Dermis blood vessel endothelial cell (primary cell): ENCODE measurements at places on chromosomes 3 and 15.

- no peak for DNase-seq
Observed at GRCh38 chr3:22671848-22672247, 531.3 kb upstream of the UBE2E2 start.

DNA sequence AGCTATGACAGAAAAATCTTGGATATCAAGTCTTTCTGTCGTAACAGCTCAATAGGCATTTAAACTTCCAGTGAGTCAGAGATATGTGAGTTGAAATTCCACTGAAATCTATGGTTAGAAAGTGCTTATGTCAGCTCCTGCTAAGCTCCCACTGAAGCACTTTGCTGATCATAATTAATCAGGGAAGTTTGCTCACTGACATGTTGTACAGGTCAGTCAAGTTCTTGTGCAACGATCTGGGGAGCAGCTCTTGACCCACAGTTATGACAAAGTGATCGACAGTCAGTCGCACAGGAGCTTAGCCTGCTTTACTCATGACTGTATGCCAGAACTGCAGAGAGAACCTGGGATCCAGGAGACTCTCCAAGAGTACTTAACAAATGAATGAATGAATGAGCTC, 453.5 kb downstream of the SOX2 start:
- no peak for DNase-seq

DNA sequence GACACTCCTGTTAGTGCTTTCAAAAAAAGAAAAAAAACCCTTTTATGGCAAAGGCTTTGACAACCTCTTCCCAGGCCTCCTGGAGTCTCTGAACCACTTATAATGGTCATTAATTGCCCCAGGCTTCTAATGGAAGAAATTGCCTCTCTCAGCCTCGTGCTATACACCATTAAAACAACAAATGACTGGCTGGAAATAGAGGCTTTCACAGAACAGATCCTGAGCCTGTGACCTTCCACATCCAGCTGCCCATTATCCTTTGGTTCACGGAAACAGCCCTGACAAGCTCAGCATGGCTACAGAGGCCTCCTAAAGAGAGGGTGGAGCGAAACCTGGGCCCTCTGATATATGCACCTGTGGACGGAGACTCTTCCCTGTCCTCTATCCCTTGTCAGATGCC, 26.8 kb upstream of the MKRN3 start:
- no peak for DNase-seq

DNA sequence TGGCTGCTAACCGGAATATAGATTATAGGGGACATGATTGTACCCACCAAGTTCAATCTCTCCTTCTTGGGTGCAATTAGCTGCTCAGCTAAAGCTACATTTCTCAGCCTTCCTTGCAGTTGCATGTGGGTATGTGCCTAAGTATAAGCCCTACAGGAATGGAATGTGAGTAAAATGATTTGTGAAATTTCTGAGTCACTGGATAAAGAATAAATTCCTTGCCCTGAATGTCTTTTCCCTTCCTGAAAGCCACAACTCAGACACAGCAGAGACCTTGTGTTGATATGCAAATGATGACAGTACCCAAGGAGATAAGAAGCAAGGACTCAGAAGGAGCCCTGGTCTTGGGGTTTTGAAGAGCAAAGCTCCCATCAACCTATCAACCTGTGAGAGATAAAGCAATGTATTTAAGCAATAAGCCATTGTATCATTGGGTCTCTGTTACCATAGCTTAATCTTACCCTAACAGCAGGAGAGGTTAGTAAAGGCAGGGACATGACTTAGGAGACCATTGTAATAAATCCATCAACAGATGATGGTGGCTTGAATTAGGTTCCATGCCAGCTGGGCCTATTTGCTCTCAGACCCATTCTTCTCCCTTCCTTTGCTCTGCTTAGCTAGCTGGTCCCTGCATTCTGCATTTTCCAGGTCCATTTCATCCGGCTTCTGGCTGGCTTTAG, 25.6 kb upstream of the ZNF280D start:
- DNase-seq: no peak

- DNase-seq: no peak
Observed at GRCh38 chr3:113156816-113157333, 54.5 kb upstream of the BOC start.

DNA sequence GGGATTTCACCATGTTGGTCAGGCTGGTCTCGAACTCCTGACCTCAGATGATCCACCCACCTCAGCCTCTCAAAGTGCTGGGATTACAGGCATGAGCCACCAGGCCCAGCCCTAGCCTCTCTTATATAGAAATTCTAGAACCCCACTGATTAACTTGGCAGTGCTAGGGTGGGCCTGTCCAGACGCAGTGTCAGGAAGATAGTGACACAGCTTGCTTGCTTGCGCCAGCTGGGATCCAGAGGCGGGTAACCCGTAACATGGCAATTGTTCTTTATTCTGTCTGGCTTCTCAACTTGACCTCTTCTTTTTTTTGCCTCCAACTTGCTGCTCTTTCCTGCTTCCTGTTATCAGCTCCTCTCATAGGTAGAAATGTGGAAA, 16.2 kb downstream of the CEP19 start:
- DNase-seq: no peak

DNA sequence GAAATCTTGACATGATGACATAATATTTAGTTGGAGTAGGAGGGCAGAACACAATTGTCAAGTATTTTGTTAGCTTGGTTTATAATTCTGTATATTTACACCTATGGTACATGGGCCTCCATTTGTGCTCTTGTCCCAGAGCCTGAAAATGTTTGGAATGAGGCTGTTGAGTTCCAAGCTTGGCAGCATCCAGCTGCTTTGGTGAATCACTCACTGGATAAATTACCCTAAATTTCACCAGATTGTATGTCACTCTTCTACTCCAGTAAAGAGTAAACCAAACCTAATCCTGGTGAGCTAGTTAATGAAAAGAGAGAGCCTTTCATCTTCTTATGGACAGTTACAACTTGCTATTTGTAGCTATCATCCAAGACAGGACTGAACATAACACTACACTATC, 928.7 kb downstream of the DIPK2A start:
- DNase-seq: no peak

- DNase-seq: no peak
Observed at GRCh38 chr15:90306560-90306959, 41.1 kb downstream of the NGRN start.

DNA sequence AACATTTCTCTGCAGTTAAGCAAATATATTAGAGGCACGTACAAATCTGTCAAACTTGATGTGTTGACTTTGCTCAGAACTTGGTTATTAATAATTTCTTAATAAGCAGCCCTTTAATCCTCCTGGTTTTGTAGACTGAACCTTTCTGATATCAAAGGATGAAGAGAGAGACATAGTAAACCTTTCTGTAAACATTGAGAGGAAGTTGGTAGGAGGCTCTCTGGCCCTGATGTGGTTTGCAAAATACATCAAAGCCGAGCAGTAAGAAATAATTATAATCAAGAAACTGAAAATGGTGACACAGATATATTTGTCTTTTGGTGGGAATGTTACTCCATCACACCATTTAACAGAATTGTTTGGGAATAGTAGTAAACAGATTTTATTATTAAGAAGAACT, 111.9 kb downstream of the OXSM start:
- DNase-seq: no peak

DNA sequence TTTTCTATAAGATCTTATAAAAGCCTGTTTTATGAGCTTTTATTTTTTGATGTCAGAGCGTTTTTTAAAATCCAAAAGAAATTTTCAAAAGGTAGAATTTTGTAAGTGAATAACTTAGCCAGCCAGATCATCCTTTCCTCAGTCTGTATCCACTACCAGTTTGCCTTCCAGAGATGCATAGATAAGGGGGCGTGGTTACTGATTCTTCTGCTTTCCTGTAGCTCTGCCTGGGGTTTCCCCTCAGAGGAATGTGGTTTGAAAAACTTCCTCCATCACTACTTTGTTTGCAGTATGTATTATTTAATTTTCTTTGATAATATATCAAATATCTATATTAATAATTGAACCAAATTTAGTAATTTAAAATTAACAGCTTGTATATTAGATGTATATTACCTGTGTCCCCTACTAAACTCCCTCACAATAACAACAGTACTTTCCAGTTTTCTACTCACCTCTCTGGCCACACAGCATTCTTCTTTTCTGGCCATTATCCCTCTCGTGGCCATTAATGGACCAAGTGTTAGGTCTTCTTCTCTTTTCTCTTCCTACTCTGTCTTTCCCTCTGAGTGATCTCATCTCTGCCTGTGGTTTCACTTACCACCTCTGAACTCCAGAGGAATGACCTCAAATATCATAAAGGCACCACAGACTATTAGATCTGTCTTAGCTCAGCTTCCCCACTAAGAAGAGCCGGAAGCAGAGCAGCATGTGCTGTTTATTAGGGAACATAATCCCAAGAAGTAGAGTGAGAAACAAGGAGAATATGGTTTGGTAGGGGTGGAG, 239.7 kb downstream of the UBE2E2 start:
- peak; percentile 19 for DNase-seq
